ENCODE measurements at places on chromosomes 5 and 9. TPM values are rescaled to one million over a fixed set of nuclear protein-coding genes. Genes with fewer than 3 reads are reported as not detected.
A peak's percentile ranks its signal among the peaks of the same experiment; 100 is the strongest.

- no peak overlapping the region for H3K27ac ChIP-seq
- peaks cover 19% of the 10 kb centered on the region for H3K27me3 ChIP-seq
- no peaks in the 10 kb centered on the region for H3K4me1 ChIP-seq
- no peaks in the 10 kb centered on the region for H3K36me3 ChIP-seq
- no peak for DNase-seq
Measured at GRCh38 chr5:74608736-74609601, 31.6 kb downstream of the ENC1 start.

DNA sequence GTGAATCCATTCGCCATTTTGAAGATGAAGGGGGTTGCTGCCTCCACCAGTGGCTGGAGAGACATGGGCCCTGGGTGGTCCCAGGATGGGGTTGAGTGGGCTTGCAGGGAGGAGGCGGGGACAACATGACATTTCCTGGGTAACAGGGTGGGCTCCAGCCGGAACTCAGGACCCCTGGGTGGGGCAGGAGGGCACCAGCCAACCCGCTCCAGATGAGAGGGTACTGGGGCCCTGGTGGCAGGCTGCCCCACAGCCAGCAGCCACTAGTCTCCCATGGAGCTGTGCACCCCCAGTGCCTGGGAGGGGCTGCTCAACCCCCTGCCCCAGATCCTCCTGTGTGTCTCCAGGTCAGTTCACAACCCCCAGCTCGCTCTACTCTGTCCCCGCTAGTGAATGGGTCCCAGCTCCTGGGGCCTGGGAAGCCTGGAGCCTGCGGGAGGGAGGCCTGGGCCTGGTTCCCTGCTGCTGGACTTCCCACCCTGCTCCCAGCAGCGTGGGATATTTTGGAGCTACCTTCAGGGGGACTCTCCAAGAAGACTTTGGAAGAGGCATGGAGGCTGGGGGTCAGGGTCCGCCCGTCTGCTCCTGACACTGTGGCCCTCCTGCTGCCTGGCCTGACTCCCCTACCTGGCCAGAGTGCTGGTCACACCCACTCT is 55.9 kb downstream of the AHRR start:
- H3K27me3 ChIP-seq: no peaks in the 10 kb centered on the region
- H3K36me3 ChIP-seq: peaks cover 46% of the 10 kb centered on the region
- H3K27ac ChIP-seq: peak overlapping the region; percentile 96

- no peaks in the 10 kb centered on the region for H3K4me1 ChIP-seq
- H3K4me3 ChIP-seq: no peak overlapping the region
- H3K27ac ChIP-seq: no peak overlapping the region
- H3K36me3 ChIP-seq: no peaks in the 10 kb centered on the region
- no peak for DNase-seq
Measured at GRCh38 chr5:60076746-60077145, 183.2 kb upstream of the PDE4D start.

DNA sequence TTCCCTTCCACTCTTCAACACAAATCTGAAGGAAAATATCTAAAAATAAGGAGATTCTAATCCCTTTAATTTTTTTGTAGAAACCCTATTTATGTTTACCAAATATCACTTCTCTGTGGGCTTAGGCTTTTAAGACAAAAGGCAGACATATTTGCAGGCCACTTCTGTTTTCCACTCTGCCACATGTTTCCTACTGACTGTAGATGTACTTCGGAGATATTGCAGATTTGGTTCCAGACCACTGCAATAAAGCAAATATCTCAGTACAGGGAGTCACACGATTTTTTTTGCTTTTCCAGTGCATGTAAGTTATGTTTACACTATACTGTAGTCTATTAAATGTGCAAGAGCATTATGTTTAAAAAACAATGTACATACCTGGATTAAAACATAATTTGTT is 219.0 kb downstream of the SREK1 start:
- H3K4me3 ChIP-seq: no peak overlapping the region
- H3K4me1 ChIP-seq: no peaks in the 10 kb centered on the region
- H3K27ac ChIP-seq: no peak overlapping the region
- H3K36me3 ChIP-seq: no peaks in the 10 kb centered on the region
- peaks cover 12% of the 10 kb centered on the region for H3K27me3 ChIP-seq
- no peak for DNase-seq

DNA sequence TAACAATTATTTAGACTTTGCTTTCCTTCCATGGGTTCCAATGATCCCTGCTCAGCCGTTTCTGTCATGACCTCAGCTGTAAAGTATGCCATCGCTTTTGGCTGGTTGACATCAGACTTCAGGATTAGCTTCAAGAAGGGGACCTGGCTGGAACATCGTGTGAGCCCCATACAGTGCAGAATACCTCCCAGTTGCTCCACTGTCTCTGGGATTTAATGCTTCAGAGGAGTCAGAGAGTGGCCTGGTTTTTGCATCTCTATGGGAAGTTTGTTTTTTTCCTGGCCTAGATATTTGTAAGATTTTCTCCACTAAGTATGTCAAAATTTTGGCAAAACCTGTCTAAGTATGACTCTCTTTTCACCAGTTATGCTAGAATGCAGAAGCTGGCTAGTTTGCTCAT is 216.9 kb downstream of the GABBR2 start:
- no peak overlapping the region for H3K4me3 ChIP-seq
- no peaks in the 10 kb centered on the region for H3K36me3 ChIP-seq
- no peak overlapping the region for H3K27ac ChIP-seq
- peaks cover 4% of the 10 kb centered on the region for H3K4me1 ChIP-seq

DNA sequence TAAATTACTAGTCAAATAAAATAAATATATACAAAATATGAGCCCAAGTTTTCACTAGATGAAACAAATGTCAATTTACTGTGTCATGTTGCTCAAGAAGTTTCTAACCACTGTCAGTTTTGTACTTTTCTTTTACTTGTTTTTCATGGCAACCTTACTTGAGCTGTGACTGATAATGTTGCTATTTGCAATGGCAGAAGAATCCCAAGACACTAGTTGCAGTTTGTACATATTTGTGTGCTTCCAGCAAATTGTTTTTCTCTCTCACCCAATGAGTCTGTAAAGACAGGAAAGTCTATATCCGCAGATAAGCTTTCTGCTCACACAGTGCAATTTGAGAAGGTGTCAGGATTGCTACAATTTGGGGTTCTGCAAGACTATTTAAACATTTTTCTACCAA is 338.6 kb upstream of the PCSK5 start:
- no peaks in the 10 kb centered on the region for H3K4me1 ChIP-seq
- no peaks in the 10 kb centered on the region for H3K36me3 ChIP-seq
- no peaks in the 10 kb centered on the region for H3K27me3 ChIP-seq
- DNase-seq: no peak

SV2C gene
- 0.20 TPM for total RNA-seq

SPOCK1 gene
- 0.38 TPM for total RNA-seq

GRCh38 chr5:52840277-52841050 is 52.7 kb downstream of the ITGA1 start:
- no peaks in the 10 kb centered on the region for H3K27me3 ChIP-seq
- no peak for DNase-seq
- H3K36me3 ChIP-seq: peaks cover 6% of the 10 kb centered on the region
- H3K27ac ChIP-seq: no peak overlapping the region
- H3K4me3 ChIP-seq: no peak overlapping the region

- H3K36me3 ChIP-seq: no peaks in the 10 kb centered on the region
- no peaks in the 10 kb centered on the region for H3K4me1 ChIP-seq
- no peaks in the 10 kb centered on the region for H3K27me3 ChIP-seq
- H3K4me3 ChIP-seq: no peak overlapping the region
- no peak overlapping the region for H3K27ac ChIP-seq
Measured at GRCh38 chr5:153523831-153524230, 33.4 kb downstream of the GRIA1 start.

- peak overlapping the region; percentile 64 for H3K4me3 ChIP-seq
- peak overlapping the region; percentile 1 for H3K27ac ChIP-seq
- DNase-seq: peak; percentile 65
- peaks cover 36% of the 10 kb centered on the region for H3K27me3 ChIP-seq
Measured at GRCh38 chr5:139746691-139747582, 48.7 kb upstream of the PSD2 start.

DNA sequence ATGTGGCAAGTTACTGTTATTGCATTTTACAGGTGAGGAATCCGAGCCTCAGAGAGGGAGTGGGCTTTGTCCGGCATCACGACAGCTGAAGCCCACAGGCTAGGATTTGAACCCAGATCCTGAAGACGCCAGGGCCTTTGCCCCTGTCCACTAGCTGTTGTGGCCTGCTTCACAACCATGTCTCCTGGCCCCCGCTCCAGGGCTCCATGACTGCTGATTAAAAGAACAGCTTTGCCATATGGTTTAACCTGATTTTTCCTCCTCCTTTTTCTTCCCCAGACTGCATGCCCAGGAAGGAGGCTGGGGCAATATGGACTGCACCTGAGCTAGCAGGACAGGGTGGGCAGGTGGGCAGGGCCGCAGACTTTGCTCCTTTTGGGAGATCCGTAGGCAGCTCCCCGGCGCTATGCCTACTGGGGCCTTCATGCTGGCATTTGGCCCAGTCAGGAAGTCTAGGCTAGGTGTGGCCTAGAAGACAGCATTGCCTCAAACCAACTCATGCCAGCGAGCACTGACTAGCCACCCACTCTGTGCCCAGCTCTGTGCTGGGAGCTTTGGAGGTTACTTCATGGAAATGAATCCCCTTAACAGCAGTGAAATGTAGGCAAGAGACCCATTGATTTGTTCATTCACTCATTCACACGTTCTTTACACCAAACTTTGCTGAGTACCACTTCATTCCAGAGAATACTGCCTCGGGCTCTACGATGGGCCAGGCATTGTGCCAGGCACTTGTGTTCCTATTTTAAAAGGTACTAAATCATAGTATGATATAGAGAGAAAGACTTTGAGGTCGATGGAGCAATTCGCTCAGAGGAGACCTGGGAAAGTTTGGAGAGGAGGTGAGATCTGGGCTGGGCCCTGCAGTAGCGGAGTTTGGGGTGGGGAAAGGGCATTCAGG is 94.3 kb upstream of the CPEB4 start:
- H3K27ac ChIP-seq: no peak overlapping the region
- H3K36me3 ChIP-seq: no peaks in the 10 kb centered on the region
- H3K27me3 ChIP-seq: no peaks in the 10 kb centered on the region
- no peak for DNase-seq
- H3K4me3 ChIP-seq: no peak overlapping the region
- H3K4me1 ChIP-seq: no peaks in the 10 kb centered on the region

ZFP37 gene
- 1.1 TPM for total RNA-seq

GRCh38 chr5:88689668-88690408 is 193.1 kb downstream of the MEF2C start:
- peaks cover 7% of the 10 kb centered on the region for H3K4me1 ChIP-seq
- peaks cover 5% of the 10 kb centered on the region for H3K36me3 ChIP-seq
- H3K27me3 ChIP-seq: peaks cover 97% of the 10 kb centered on the region
- no peak overlapping the region for H3K4me3 ChIP-seq
- H3K27ac ChIP-seq: peak overlapping the region; percentile 84

- peaks cover 22% of the 10 kb centered on the region for H3K4me1 ChIP-seq
- no peak overlapping the region for H3K4me3 ChIP-seq
- H3K36me3 ChIP-seq: peaks cover 38% of the 10 kb centered on the region
- peak overlapping the region; percentile 70 for H3K27ac ChIP-seq
- peak; percentile 53 for DNase-seq
- H3K27me3 ChIP-seq: peaks cover 3% of the 10 kb centered on the region
Measured at GRCh38 chr9:91012933-91013841, 211.6 kb downstream of the SYK start.

GRCh38 chr5:38899936-38900335 is 54.1 kb downstream of the OSMR start:
- H3K36me3 ChIP-seq: no peaks in the 10 kb centered on the region
- H3K4me3 ChIP-seq: no peak overlapping the region
- no peak overlapping the region for H3K27ac ChIP-seq
- no peak for DNase-seq

DNA sequence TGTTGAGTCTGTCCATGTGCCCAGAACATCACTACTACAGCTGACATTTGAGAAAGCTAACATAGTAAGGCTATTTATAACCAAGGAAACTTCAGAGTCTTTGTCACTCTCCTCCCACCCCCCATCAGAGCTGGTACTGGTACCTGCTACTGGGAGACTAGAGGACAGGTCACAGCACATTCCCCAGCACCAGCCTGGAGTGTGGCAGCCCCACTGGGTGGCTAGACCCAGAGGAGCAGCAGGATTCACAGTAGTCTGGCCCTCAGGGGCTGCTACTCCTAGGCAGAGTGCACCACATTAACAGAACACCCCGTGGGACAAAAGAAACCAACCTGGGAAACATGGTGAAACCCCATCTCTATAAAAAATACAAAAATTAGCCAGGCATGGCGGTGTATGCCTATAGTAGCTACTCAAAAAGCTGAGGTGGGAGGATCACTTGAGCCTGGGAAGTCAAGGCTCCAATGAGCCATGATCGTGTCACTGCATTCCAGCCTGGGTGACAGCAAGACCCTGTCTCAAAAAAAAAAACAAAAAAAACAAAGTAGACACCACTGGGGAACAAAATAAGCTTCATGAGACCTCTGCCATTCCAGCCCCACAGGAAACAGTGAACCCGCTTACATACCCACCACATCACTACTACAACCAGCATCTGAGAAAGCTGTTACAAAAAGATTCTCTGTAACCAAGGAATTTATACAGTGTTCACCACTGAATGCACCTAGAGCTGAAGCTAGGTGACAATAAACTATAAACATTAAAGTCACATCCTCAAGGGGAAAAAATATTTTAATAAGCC is 26.3 kb upstream of the PTGER4 start:
- H3K27ac ChIP-seq: peak overlapping the region; percentile 96
- no peak for DNase-seq
- peaks cover 10% of the 10 kb centered on the region for H3K36me3 ChIP-seq
- peaks cover 74% of the 10 kb centered on the region for H3K4me1 ChIP-seq
- peak overlapping the region; percentile 76 for H3K4me3 ChIP-seq
